GM04504 (cell line): ENCODE measurements at places on chromosomes 16 and 17.

DNA sequence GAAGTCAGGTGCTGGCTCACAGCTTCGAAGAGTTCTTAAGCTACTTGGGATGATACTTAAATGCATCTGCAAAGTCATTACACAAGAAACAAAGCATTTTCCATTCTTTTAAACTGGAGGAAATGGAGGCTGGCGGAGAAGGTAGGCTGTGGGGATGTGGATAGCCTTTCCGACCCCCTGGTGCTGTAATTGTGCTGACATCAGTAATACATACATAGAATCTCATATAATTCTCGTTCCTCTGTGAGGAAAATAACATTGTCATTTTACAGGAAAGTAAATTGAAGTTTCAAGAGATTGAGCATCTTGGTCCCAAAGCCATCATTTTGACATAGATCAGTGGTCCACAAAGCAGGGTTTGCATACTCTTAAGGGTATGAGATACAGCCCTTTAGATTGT is 39.5 kb downstream of the UTP18 start:
- no peak for DNase-seq

- DNase-seq, result no peak
Observed at GRCh38 chr16:85614338-85615013, 1.4 kb downstream of the GSE1 start.

DNA sequence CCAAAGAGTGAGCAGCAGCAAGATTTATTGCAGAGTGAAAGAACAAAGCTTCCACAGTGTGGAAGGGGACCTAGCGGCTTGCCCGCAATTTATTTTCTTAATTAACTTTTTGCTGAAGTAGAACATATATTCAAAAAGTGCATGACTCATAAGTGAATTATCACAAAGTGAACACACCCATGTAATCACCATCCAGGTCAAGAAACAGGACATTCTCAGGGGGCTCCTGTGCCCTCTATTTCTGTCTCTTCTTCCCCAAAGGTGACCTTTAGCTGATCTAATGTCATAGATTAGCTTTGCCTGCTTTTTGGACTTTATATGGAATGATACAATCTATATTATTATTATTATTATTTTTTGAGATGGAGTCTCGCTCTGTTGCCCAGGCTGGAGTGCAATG is 19.9 kb downstream of the ERAL1 start:
- no peak for DNase-seq

DNA sequence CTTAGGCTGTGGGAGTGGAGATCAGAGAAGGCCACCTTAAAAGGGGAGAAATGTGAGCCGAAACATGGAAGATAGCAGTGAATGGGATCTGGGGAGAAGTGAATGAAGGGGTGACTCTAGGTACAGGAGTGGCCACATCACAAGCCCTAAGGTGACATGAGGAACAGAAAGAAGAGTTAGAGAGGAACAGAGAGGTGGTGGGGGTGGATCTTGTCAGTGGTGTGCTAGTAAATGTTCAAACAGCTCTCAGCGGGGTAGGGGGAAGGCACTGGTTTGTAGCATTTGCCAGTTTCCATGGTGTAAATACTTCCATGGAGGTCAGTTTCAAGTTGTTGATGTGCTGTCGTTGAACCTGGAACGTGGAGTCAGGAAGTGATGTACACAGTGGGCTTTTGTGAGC is 90.8 kb downstream of the SDR42E1 start:
- no peak for DNase-seq

GRCh38 chr17:82318169-82318498 is 726 bp upstream of the CD7 start:
- no peak for DNase-seq

DNA sequence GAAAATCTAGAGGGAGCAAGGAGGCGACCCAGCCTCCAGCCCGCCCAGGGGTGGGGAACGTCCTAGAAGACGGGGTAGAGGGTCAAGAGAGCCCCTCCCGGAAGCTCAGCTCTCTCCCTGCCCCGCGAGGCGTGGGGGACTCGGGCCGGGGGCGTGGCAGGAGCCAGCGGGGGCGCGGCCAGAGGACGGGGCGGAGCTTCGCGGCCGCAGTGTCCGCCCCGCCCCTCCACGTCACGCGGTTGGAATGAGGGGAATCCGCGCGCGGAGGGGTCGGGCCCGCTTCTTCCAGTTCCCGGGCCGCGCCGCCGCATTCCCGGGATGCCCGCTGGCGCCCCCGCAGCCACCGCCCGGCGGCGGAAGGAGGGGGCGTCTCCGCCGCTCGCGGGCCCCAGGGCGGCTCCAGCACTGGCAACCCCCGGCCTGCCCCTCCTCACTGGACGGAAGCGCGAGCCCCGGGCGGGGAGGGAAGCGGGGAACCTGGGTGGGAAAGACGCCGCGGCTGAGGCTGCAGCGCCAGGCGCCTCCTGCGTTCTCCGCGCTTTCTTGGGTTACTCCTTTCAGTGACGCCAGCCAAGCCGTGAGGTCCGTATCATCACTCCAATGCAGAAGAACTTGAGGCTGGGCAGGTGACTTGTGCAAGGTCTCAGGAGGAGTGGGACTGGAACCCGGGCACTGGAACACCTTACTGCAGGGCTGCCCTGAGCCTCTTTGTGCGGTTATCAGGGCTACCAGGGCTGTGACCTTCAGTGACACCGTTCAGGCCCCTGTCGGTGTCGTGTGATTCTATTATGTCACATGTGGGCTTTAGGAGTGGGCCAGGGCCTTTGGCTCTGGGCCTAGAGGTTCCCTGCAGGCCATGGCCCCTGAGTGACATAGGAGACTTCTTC is 4.3 kb downstream of the MYO1C start:
- peak; percentile 79 for DNase-seq

GRCh38 chr16:86042393-86042792 is 143.4 kb downstream of the IRF8 start:
- no peak for DNase-seq

GRCh38 chr17:48814504-48814903 is 2.5 kb downstream of the TTLL6 start:
- DNase-seq, result no peak

DNA sequence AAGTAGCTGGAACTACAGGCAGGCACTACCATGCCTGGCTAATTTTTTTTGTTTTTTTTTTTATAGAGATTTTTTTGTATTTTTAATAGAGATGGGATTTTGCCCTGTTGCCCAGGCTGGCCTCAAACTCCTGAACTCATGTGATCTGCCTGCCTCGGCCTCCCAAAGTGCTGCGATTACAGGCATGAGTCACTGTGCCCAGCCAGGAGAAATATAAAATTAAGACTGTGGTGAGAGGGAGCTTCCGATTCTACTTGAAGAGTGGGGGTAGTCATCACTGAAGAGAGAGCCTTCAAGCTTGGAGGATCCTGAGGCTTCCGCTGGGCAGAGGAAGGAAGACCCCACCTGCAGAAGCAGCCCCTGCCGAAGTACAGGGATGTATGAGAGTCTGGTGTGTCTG is 34.4 kb upstream of the RGS9 start:
- no peak for DNase-seq

DNA sequence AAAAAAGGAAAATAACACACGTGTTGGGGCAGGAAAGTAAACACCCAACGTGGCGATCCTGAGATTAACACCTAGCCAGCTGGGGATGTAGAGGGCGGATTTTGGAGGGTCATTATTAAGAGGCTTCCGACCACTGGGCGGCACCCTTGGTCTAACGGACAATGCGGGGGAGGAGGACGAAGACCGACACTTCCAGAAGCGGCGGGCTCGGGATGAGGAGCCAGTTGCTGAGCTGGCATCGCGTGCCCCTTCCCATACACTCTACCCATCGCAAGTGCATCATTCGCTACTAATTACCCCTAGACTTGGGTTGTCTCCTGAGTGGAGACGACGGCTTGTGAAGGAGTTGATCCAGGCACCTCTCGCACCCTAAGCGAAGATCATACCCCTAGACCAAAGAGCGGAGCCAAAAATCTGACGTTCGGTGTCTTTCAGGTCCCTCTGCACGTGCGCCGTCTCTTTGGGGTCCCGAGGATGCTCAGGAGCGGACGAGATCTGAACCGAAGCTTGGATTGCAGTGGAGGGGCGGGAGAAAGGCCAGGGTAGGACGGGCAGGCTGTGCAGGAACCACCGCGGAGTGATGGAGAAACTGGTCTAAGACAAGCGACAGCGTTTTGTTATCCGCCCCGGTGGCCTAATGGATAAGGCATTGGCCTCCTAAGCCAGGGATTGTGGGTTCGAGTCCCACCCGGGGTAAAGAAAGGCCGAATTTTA is 17.6 kb downstream of the ZNF213 start:
- peak; percentile 80 for DNase-seq

- DNase-seq, result no peak
Observed at GRCh38 chr17:38796451-38797157, 2.8 kb downstream of the PIP4K2B start.

DNA sequence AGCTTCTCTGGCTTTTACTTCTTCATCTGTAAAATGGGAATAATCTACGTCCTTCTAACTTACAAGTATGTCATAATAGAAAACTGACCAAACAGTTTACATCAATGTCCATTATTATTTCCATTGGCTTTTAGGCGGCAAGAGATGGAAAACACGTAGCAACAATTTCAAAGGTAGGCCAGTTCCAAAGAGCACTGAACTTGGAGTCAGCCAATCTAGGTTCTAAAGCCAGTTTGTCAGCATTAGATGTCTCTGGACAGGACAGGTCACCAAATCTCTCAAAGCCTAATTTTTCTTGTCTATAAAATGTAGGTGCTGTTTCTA is 17.6 kb downstream of the HLF start:
- no peak for DNase-seq

DNA sequence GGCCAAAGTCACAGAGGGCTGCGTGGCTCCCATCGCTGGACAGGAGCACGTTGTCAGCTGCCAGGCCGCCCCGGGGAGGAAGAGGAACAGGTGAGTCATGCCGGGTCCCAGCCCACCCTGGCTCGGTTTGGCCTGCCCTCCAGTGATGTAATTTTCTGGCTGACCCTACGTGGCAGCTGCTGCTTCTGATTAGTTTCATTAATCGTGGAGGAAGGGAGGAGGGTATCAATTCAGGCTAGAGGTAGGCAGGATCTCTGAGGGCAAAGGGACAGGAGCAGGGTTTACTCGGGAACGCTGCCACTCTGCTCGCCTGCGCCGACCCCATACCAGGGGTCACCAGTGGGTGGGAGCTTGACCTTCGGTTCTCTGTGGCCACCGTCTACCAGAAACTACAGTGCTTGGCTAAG is 11.7 kb upstream of the SPATA32 start:
- no peak for DNase-seq

- DNase-seq, result no peak
Observed at GRCh38 chr16:81651758-81652718, 127.1 kb upstream of the PLCG2 start.

DNA sequence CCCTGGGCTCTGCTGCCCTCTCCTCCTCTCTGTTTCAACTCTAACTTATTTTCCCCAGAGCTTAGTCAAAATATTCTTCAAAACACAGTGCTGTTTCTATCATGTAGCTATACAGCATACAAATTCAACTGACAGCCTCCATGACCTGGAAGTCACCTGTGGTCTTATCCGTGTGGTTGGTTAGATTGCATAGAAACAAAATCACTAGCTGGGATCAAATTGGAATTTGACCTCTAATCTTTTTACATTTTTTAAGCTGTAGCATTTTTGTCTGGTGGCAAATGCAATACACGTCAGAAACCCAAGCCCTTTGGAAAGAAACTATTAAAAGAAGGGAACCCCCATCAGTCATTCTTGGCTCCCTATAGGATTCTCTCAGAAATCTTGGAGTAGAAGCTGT is 57.3 kb downstream of the ABCC12 start:
- no peak for DNase-seq

DNA sequence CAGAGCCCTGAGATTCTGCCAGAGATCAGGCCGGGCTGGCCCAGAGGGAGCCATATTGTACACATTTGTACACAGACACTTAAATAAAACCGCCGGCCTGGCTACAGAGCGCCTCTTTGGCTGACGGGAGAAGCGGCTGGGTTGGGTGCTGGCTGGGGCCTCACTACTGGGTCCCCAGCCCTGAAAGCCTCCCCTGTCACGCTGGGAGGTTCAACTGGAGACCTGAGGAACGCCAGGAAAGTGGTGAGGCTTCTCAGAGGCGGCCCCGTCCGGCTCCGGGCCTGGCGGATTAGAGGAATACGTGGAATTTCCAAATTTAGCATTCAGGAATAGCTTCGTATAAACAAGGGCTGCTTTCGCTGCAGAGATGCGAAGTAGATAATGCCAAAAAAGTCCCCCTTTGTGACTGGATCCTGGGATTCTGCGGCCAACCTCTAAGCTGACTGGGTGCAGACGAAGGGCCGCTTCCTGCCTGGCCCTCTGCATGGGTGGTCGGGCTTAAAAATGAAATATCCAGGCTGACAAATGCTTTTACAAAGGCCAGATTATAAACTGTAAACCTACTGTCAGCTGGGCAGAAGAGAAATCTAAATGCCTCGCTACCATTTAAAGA is 252.4 kb downstream of the IRF8 start:
- DNase-seq, result no peak

- DNase-seq, result no peak
Observed at GRCh38 chr17:65394811-65395472, 166.5 kb downstream of the AXIN2 start.

DNA sequence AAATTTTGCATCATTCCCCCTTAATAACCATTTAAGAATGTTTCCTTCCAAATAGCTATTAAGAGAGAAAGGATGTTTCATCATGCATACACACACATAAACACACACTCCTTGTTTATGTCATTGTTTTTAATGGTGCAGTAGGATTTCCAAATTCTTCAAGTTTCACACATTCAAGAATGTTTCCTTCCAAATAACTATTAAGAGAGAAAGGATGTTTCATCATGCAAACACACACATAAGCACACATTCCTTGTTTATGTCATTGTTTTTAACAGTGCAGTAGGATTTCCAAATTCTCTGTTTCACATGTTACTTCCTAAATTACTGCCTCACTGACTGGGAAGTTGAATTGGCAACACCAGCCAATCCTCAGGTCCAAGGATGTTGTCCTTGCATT is 7.8 kb downstream of the TOX3 start:
- no peak for DNase-seq

DNA sequence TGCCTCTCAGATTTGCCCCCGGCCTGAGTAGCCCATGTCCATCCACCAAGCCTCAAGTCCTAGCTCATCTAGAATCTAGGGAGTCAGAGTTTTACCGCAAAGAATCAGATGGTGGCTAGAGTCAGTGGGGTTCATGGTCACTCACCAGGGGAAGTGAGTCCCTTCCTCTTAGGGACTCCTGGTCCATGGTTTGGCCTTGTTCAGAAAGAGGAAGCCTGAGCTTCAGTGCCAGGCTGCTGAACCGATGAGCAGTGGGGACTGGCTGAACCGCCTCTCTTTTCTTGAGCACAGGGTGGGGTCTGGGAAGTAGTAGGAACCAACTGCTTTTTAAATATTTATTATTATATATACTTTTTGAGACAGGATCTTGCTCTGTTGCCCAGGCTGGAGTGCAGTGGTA is 160.3 kb downstream of the NTN1 start:
- no peak for DNase-seq
